ENCODE measurements at places on chromosomes 12 and 14.

DNA sequence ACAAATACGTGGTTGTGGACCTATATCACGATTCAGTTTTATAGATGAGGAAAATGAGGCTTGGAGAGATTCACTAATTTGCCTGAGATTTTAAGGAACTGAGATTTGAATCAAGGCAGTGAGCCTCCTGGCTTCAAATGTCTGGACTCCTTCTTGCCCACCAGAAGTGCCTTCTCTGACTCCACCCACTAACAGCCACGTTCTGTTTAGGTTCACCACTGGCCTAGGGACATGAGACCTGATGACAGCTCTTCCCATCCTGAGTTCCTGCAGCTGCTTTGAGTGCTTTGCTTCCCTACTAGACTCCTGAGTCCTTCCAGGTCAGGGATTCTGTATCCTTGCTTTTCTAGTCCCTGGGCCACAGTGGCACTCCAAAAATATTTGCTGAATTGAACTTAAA lies 57.1 kb downstream of the PLBD1 start:
- DNase-seq: no peak

GRCh38 chr12:614411-614970 lies 48.8 kb downstream of the NINJ2 start:
- DNase-seq: no peak

GRCh38 chr14:65344011-65344410 lies 68.5 kb upstream of the FUT8 start:
- no peak for DNase-seq

- DNase-seq: no peak
These were observed 834 bp downstream of the COCH start for GRCh38 chr14:30874999-30875787.

GRCh38 chr14:39665075-39665475 lies 232.8 kb upstream of the FBXO33 start:
- no peak for DNase-seq

DNA sequence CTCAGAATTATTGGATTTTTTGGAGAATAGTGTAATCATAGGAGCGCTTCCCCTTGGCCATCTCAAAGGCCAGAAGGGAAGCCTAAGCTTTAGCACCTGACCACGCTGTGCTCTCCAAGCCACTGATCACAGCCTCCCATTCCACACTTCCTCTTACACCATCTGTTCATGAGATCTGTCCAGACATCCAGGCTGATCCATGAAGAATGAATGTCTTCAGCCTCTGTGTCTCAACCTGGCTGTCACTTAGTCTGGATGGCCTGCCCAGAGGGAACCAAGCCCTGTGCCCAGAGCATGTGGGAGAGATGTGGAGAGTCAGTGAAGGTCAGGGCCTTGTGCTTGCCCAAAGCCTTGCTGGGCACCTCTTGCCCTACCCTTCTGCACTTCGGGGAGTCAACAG lies 40.5 kb downstream of the TSPAN11 start:
- no peak for DNase-seq

GRCh38 chr12:64137117-64137516 lies 85.0 kb downstream of the KICS2 start:
- no peak for DNase-seq

- no peak for DNase-seq
These were observed 40.5 kb downstream of the RESF1 start for GRCh38 chr12:31999692-32000091.
